ENCODE measurements at places on chromosomes 2 and 18. TPM values are rescaled to one million over a fixed set of nuclear protein-coding genes. Genes with fewer than 3 reads are reported as not detected.

DNA sequence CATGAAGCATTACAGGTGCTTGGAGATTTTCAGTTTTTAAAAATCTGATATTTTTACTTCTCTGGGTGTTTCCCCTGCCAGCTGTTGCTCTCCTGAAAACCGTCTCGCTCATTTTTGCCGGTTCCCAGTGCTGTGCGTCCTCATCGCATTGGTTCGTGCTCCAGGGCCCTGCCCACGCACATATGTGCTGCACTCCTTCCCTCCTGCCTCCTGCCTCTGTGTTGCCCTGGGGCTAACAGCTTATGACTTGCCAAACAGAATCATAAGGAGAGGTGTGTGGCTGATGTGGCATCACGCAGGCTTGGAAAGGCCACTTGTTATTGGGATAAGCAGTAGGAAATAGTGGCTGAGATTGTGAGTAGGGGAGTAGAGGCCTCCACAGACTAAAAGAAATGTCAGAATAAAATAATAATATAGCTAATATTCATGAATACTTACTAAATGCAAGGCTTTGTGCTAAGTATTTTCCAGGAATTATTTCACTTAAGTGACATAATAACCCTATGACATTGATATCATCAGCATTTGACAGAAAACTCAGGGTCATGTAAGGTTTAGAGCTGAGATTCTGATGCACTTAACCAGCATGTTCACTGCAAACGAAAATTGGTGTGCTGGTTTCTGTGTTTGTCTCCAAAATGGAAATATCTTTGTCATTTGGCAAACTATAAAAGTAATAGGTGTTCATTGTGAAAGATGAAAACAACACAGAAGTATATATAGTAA is 53.5 kb downstream of the SLC4A1AP start:
- peak; percentile 99 for DNase-seq

GRCh38 chr2:60408207-60408606 is 145.2 kb downstream of the BCL11A start:
- DNase-seq, result no peak

DNA sequence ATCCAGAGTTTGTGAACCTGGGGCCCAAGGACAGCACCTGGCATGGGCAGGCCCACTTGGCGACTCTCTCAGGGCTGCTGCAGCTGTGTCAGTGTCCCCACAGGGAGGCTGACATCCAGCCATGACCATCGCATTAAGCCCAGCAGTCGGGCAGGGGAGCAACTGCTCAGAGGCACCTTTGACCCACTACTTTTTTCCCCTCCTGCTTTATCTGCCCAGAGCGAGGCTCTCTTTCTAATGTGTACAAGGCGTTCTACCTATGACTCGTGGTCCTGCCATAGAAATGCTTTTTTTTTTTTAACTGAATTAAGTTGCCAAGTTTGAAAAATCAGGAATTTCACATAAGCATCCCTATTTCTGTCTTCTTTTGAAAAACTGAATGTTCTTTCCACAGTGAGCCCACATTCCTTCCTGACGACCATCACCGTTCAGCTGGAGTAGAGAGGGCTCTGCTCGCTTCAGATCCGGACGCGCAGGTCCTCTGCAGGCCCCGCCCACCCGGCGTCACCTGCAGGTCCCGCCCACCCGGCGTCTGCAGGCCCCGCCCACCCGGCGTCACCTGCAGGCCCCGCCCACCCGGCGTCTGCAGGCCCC is 403 bp upstream of the CLUL1 start:
- DNase-seq, result no peak

DNA sequence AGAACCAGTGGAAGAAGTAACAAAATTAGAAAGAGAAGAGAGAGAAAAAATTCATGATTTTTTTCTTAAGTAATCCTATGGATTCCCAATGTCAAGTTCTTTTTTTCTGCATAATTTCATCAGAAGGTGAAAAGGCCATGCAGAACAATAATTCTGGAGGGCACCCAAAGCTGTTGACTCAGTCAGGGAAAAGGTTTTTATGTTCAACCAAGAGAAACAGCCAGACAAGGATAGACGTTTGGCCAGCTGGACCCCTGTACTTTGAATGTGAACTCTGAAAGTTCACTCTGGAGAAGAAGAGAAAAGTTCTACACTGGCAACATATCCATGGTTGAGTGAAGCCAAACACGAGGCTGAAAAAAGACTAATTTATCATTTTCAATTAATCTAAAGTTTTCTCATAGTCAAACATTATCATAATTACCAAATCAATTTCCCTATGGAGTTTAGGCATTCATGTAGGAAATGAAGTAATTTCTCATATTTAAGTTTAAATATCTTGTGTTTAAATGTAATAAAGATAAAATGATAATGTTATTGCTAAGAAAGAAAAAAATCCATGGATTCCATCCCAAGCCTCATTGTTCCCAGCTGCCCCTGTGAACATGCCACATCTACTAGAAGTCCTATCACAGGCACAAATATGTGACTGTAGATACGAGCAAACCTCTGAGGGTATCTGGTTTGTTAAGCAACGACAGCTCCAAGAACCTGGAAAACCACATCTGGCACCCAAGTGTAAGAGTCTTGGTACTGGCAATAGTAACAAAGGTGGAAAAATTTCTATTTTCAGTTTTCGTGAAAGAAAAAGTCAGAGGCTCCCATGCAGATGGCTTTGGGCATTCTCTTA is 742.7 kb upstream of the ACVR2A start:
- DNase-seq, result no peak

DNA sequence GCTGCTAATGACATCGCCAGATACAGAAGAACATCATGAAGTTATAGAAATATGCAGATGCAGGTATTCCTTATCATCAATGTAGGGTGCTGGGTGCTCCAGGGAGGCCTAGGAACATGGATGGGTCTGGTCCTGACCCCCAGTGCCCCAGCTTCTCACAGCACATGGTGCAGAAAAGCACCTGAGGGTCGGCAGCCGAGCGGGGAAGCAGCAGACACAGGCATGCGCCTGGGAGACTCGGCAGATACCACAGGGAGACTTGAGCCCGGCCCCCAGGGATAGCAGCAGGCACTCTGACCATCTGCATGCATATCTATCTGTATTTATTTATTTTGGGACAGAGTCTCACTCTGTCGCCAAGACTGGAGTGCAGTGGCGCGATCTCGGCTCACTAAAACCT is 43.2 kb downstream of the TMEM18 start:
- DNase-seq, result no peak

DNA sequence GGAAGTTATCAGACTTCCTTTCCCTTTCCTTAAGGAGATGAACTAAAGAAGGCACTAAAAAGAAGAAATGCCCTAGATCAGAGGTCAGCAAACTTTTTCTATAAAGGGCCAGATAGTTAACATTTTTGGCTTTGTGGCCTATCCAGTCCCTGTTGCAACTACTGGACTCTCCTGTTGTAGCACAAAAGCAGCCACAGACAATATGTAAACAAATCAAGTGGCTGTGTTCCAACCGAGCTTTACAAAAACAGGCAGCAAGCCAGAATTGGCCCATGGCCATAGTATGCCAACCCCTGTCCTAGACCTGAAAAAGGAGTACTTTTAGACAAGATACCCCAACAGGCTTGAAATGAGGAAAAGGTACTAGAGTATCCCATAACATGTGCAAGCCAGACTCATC is 10.9 kb downstream of the NHEJ1 start:
- DNase-seq, result no peak

- DNase-seq, result no peak
These were observed 22.8 kb upstream of the LCLAT1 start for GRCh38 chr2:30424231-30424630.

Gene RAB6C
- total RNA-seq, result not detected

Gene RTP5
- not detected for total RNA-seq

Gene LBX2
- 10.6 TPM for total RNA-seq

Gene ARHGAP15
- total RNA-seq, result 1.9 TPM

Gene MDH1B
- total RNA-seq, result 1.2 TPM

Gene SCN7A
- total RNA-seq, result not detected
